ENCODE measurements at places on chromosomes 3 and 15.

- no peak for DNase-seq
These were observed 12.8 kb downstream of the PPCDC start for GRCh38 chr15:75036212-75036616.

GRCh38 chr3:15211937-15212336 lies 5.9 kb downstream of the CAPN7 start:
- DNase-seq: no peak

GRCh38 chr3:134066158-134066541 lies 36.4 kb upstream of the SLCO2A1 start:
- no peak for DNase-seq

DNA sequence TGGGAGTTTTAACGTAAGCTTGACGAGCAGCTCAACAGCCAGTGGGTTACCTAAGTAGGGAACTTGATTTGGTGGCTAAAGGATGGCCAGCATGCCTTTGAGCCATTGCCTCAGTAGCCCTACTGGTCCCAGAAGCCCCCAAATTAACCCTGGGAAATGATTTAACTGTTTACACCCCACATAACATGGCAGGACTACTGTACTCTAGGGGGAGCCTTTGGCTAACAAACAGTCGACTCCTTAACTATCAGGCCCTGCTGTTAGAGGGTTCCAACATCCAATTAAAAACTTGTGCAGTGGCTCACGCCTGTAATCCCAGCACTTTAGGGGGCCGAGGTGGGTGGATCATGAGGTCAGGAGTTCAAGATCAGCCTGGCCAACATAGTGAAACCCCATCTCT lies 9.4 kb upstream of the SMCO1 start:
- DNase-seq: no peak

DNA sequence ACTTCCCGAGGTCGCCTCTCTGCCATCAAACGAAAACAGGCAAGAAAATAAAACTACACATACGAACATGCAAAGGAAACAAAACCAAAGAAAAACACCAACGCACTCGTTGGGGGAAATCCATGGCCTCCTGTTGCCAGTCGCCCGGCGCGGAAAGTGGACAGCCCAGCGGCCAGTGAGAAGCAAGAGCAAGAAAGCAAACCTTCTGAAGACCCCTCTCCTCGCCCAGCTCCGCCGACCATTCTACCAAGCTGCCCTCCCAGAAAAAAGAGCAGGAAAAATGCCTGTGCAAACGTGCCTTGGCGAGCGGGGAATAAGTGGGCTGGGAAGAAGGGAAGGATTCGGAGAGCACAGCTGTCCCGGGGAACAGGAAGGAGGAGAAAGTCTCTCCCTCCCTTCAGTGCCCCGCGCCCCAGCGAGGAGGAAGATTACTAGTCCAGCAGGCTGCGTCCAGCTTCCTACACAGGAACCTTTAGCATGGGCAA lies 802 bp upstream of the NECTIN3 start:
- no peak for DNase-seq

DNA sequence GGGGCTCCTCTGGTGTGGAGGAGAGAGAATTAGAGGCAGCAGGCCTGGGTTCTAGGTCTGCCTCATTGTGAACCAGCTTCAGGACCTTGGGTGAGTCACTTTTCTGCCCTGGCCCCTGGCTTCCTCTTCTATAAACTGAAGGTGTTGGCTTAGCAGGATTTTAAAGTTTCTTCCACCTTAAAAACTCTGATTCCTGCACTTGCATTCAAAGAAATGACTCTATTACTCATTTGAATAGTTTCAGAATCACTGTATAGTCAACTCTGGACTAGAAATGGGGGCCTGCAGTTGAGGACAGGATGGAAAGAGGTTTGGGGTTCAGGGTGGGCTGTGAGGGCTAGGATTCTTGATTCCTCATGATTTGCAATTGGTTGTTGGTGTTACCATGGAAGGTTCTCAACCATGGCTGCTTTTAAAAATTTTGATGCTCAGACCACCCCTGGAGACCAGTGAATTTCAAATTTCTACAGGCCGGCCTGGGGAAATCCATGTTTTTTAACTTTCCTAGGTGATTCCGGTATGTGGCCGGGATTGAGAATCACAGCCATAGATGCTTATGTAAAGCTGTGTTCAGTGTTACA lies 19.9 kb downstream of the SMAD3 start:
- DNase-seq: no peak

DNA sequence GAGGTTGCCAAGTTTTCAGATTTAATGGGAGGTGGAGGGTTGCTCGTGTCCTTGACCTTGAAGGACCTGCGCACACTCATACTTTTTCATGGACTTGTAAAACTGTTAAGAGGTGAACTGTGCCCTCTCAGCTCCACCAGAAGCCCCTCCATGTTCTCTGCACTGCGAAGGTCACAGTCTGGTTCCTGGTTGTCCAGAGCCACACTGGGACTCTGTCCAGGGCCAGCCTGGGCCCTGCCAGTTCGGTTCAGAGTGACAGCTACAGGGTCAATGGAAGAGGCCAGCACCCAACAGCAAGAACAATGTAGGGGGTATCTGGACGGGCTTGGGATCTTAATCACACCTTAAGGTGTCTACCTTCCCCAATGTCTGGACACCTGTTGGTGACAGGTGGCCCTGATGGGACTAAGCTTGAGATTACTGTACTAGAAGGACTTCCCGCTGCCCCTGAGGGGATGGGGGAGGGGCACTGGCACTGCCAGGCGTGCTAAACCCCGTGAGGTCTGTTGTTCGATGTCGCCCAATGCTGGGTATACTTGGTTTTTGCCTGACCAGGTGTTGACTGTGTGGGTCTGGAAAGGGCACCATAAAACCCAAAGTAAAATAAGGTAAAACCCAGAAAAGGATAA lies 34.7 kb downstream of the GRK7 start:
- DNase-seq: no peak

DNA sequence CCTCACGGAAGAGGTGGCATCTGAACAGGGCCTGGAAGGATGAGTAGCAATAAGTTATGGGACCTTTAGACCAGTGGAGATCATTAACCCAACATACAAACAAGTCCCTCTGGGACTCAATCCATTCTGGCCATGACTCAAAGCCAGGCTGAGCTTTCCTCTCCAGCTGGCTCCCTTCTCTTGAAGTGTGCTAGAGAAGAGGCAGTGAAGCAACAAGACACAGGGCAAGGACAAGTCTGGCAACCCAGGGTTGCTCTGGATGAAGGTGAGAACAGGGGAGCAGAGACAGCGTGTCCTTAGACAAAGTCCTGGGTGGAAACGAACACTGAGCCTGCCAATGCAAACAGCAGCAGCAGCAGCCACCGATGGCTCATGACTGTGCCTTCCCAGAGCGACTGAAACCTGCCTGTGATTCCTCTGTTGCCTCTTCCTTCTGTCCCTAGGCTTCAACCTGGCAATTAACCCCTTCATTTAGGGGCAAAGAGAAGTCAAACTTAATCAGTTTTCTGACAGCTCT lies 86.8 kb downstream of the BDH1 start:
- DNase-seq: no peak

DNA sequence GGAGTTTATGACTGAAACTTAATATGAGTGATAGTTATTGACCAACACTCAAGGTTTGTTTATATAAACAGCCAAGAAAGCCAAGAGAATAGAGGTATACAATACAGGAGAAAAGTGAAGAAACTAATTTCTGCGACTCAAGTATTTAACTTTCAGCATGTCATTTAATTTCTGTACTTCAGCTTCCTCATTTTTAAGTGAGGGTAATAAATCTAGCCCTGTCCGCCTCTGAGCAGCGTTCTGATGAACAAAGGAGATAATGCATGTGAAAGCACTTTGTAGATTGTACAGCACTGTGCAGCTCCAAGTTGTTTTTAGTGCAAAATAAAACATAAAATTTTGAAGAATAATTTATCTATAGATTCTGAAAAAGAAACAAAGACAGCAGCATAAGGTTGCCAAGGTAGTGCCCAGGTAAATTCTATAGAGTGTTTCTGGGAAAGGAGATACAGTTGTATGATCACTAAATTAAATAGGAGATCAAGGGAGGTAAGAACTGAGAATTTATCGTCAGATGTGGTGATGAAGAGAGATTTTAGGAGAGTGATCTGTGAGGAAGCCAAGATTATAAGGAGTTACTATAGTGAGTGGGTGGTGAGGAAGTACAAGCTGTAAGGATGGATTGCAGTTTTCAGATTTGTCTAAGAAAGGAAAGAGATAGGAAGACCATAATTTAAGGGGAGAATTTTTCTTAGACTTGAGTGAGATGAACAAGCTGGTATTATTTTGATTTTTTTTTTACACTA lies 71.3 kb downstream of the RASA2 start:
- no peak for DNase-seq

- DNase-seq: no peak
These were observed 739.9 kb upstream of the NR2F2 start for GRCh38 chr15:95590533-95591044.

- DNase-seq: no peak
These were observed 1058.6 kb downstream of the NTRK3 start for GRCh38 chr15:87197981-87198380.

DNA sequence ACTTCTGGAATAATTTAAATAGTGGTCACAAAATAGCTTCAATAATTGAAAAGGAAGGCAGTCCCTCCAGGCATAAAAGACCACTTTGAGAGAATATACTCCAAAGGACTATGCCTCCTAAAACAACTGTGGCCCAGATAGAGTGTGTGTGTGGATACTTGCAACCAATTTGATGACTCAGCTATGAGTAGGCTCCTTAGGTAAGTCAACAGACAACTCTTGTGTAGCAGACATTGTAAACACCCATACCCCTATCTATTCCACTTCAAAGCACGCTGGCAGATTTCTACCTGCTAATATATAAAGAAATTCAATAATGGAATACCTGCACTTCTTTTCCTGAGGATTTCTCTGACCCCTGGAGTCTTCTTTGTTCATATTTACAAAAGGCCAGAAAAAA lies 254.5 kb downstream of the NEK10 start:
- no peak for DNase-seq

- no peak for DNase-seq
These were observed 142.7 kb upstream of the RBMS3 start for GRCh38 chr3:29138171-29138570.

DNA sequence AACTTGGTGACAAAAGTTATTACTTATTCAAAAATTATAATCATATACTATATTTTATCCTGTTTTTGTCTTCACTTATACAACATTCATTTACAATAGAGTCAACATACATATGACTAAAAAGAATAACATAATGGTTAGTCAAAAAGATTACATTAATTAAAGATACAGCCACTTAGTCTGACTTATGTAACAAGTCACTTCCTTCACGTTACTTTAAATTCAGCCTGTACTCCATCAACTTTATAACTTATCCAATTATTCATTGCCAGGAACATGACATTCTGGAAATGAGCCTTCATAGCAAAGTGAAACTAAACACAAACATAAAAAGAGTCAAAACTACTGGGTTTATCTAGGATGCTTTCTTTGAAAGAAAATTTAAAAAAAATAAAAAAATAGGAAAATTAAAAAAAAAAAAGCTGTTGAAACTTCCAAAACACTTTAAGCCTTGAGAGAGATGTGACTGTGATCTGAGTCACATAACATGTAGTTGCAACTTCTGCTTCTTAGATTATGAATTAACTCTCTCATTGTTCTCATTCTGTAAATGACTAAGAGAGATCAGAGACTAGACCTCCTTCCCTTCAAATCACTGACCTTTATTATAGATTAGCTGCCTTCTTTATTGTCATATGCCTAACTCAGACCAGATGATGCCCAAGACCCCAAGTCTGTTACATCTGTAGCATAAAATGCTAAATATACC lies 107.8 kb downstream of the MYRIP start:
- no peak for DNase-seq

- no peak for DNase-seq
These were observed 84.3 kb upstream of the NEO1 start for GRCh38 chr15:72967811-72968530.

Measured in activated CD8-positive, alpha-beta memory T cell treated with anti-CD3 and anti-CD28 coated beads for 4 hours (primary cell).